ENCODE measurements at places on chromosomes 11 and 22.

DNA sequence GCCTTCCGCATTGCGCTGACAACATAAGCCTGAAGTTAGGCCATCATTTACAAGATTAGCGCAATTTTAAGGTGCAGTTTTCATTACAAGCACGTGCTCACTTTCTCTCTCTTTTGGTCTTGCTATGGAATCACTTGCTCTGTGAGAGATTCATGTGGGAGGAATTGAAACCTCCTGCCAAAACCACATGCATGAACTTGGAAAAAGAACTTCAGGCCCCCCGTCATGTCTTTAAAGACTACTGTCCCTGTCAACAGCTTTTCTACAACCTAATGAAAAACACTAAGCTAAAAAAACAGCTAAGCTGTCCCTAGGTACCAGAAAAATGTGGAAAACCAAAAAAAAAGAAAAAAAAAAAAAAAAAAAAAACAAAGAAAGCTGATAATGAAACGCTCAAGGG, 1707.6 kb upstream of the RAG2 start:
- DNase-seq, result no peak

DNA sequence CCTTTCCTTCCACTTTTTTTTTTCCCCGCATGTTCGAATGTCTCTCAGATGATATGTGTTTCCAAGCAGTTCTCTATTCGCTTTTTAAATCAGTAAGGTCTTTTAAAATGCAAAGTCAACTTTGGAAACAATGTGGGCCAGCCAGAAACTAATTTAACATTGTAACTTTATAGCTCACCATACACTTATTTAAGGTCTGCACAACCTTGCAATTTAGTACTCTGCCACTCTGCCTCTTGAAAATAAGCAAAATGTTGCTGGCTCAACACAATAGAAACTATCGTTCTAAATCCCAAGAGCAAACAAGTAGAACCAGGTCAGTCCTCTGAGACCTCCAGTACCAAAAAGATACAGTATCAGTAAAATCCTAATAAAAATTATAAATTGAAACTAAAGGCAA, 109.0 kb downstream of the SIK3 start:
- no peak for DNase-seq

DNA sequence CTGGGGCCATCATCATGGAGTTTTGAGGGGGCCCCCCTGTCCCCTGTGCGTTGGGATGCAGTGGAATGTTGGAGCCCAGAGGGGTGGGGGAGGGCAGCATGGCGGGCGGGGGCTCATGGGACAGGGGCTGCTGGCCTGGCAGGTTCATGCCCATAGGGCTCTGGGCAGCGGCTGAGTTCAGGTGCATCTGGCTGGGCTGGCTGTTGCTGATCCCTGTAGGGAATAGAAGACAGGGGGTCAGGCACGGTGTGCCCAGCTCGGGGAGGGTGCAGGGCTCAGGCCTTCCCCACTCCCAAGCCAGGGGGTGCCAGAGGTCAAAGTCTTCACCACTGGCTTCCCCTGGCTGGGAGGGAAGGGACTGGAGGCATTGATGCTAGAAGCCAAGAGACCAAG, 15.6 kb downstream of the CXCR5 start:
- no peak for DNase-seq

- no peak for DNase-seq
Measured at GRCh38 chr11:110908401-110909105, 196.3 kb upstream of the ARHGAP20 start.

DNA sequence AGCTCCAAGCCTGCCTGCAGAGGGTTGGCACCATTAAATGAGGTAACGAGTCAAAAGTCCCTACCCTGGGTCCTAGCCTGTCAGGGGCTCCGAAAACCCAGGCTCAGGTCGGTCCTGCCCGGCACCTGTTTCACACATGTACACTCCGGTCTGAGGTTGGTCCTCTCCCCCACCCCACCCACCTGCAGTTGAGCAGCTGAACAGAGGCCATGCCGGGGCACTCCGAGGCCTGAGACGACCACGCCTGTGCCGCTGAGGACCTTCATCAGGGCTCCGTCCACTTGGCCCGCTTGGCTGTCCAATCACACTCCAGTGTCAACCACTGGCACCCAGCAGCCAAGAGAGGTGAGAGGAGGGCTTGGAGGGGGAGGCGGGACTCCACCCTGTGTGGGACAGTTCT, 1.6 kb downstream of the TSSC4 start:
- DNase-seq, result no peak

GRCh38 chr11:132080127-132080526, 709.7 kb downstream of the NTM start:
- DNase-seq, result no peak

DNA sequence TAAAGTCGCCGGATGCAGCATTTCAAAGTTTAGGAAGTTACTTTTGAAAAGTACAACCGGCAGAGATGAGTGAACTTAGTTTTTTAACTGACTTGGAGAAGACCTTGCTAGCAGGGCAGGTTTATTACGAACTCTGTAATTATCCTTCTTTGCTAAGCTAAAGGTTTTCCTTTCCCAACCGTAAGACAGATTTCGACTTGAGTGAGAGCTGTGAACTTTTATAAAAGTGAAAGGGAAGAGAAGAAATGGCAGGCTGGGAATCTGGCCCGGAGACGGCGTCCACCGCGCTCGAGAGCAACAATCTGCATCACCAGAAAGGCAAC, 659 bp upstream of the TEAD1 start:
- no peak for DNase-seq

DNA sequence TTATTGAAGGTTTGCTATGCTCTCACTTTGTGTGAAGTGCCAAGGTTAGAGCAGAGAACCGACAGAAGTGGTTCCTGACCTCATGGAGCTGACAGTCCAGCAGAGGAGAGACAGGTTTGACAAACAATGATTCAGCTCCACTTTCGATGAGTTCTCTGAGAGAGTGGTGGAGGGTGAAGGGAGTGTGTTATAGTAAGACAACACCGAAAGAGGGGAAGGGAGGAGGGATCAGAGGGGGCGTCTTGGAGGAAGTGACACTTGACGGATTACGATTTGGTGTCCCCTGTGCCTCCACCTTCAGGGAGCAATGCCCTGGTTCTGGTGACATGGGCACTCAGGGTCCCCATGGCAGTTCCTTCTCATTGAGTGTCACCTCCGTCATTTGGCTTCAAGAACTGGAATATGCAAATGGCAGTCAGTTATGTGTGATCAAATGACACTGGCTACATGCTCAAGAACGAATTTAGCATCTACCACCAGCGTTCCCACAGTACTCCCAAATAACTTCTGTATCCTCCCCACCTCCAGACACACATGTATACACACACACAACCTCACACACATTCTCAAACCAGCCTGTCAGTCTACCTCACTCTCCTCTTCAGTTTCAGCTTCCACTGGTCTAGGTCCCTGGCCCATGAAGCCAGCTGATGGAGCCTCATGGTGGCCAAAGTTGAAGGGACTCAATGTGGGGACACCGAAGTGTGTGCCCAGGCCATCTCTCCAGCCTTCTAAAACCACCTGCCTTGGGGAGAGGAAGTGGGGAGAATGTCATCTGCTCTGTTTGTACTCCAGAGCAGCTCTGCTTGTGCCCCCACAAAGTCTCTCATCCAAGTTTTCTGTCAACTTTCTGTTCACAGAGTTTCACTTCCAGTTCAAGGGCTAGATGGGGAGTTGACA, 31.4 kb upstream of the NUP160 start:
- DNase-seq, result no peak

- DNase-seq, result no peak
Measured at GRCh38 chr11:64139049-64139448, 26.9 kb downstream of the MACROD1 start.

DNA sequence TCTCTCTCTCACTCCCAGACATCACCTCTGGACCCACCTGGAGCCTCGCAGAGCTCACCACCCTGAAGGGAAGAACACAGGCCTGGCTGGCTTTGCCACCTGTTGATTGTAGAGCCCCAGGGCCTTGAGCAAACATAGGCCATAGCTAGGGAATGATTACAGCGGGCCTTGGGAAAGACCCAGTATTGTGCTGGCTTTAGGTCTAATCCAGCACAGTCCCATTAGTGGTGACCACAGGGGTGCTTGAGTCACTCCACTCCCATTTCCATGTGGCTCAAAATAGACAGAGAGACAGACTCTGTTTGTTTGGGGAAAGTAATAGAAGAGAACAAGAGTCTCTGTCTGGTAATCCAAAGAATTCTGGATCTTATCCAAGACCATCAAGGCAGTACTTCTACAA, 42.7 kb upstream of the FAM181B start:
- no peak for DNase-seq

GRCh38 chr11:9040410-9040809, 36.6 kb upstream of the NRIP3 start:
- no peak for DNase-seq

- DNase-seq, result no peak
Measured at GRCh38 chr11:96875712-96876111, 485.9 kb downstream of the JRKL start.

GRCh38 chr11:37946155-37946766, 1348.2 kb upstream of the RAG2 start:
- no peak for DNase-seq

GRCh38 chr11:45414088-45414487, 127.9 kb upstream of the SYT13 start:
- DNase-seq, result no peak

DNA sequence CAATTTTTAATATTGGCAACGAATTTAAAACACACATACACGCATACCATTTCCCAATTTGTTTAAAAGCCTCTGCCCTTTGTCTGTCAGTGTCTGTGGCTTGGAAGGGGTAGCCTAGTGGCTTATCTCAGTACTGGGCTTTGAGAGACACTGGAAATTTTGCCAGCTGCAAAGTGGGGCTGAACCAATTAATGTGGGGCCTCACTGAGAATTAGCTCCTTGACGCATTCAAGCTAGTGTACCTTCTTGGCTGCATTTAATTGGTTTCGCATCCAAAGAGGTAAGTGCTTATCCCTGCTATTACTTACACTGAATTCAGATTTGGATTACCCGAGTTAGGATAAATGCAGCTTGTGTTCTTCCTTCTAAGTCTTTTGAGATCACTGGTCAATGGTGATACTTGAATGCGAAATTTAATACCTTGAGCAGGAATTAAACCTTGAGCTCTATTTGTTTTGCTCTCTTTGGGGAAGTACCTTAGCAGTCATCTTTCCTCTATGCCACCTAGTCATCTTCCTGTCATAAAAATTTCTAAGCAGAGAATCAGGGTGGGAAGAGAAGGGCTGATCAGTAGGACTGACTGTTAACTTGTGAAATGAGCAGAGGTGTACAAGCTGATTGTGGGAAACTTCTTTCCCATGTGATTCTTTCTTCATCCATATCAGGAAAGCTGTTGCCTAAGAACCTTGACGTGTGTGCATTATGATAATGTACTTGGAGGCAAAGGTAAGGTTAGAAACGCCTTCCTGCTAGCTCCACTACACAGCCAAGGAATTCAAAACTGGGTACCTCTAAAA, 187.7 kb upstream of the E2F8 start:
- peak; percentile 9 for DNase-seq

- no peak for DNase-seq
Measured at GRCh38 chr11:11416917-11417316, 63.9 kb upstream of the CSNK2A3 start.

DNA sequence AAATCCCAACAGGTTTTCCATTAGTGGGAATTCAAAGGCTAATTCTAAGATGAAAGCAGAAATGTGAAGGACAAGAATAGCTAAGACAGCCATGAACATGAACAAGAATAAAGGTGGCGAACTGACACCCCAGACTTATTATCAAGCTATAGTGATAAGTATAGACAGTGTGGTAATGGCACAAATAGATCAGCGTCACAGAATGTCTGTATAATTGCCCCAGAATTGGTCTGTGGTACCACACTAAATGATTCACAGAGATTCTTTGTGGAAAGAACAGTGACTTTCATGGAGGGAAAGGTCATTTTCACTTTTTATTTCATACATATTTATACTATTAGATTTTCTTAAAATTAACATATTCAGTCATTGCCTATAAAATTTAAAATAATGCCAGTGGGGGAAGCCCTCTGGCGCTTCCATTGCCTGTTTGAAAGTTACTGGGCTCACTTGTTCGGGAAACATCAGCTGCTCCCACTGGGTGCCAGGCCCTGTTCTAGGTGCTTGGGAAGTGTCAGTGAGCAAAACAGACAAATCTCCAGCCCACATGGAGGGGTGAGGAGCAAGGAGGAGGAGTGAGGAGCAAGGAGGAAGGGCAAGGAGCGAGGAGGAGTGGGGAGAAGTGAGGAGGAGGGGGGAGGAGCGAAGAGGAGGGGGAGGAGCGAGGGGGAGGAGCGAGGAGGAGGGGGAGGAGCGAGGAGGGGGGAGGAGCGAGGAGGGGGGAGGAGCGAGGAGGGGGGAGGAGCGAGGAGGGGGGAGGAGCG, 11.3 kb upstream of the NLRP6 start:
- no peak for DNase-seq

DNA sequence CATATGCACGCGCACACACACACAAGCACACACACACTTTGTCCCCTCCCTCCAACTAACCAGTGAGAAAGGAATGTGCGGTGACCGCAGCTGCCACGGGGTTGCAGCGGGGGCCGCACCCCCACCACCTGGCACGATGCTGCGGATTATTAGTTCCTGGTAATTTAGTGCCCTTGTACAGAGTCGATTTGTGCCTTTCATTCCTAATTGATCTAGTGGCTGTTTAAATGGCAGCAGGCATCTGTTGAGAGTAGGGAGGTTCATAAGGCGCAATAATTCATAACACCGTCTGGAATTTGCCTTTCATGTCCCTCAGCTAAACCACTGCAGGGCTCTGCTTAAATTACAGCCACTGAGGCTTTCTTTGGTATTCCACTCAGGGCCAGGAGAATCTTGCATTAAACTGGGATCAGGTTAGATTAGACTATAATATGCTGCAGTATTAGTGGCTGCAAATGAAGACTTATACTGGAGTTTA, 113.7 kb downstream of the FEZ1 start:
- no peak for DNase-seq

- no peak for DNase-seq
Measured at GRCh38 chr11:44179173-44179572, 83.7 kb downstream of the EXT2 start.

DNA sequence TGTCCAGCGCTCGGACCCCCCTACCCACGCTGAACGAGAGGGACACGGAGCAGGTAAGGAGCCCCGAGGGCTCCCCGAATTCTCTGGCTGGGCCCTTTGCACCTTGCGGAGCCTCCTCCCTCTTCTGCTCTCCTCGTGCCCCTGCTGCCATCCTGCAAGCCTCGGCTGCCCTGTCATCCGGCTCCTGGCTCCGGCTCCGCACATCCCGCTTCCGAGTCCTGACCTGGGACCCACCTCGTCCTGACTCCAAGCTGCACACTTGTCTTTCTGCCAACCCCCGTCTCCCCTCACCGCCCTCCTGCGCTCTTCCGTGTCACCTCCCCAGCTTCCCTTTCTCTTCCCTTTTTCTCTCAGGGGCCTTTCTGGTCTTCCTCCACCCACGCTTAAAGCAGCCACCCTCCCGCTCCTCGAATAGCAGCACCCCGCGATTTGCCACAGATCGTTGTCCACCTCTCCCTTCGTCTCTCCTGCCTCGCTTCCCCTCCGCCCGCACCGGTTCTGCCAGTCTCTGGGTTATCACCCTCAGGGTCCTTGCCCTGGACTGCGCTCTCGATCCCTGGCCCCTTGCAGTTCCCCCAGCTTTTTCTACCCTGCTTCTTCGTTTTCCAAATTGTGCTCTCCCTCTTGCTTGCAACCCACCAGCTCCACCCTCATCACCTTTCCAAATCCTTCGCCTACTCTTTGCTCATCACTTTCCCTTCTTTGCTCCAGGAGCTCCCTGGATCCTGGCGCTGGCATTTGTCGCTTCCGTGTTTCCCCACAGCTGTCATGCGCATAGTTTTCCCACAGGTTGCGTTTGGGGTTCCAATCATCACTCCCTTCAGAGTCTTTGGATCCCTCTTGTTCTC, 822 bp downstream of the MARK2 start:
- no peak for DNase-seq

All from NCI-H1436 treated with DMSO at 0.1 percent for 48 hours (cell line).